ENCODE measurements at places on chromosomes 11 and 22. TPM values are rescaled to one million over a fixed set of nuclear protein-coding genes. Genes with fewer than 3 reads are reported as not detected.

DNA sequence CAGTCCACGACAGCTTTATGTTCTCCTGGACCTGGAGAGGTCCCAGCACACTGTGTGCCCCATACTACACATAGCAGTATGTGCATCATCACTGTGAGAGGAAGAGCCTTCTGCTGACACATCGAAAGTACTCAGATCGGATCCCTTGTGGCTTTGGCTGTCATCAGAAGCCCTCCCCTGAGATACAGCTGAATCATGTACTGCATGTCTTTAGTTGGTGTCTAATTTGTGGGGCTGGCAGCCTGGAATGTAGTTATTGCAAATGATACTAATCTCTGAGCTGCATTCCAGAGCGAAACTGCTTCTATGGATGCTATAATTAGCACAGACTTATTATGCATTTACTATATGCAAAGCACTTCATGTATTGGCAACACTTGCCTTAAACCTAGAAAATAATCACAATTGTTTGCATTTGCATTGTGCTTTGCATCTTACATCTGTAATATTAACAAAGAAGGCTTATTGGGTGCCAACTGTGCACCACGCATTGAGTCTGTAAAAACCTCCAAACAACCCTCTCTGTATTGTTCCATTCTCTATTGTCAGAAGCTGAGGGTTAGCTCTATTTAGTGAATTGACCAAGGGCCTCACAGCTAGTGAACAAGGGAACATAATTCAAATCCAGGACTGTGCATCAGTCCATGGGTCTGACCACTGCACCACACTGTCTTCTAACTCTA lies 89.2 kb upstream of the CRTAM start:
- no peak for DNase-seq

Gene DMC1
- 5.6 TPM for polyA plus RNA-seq

Gene WNT11
- polyA plus RNA-seq = 17.3 TPM

Gene OR4A16
- polyA plus RNA-seq = not detected
